HepG2 (cell line): ENCODE measurements at places on chromosomes 3 and 15.

DNA sequence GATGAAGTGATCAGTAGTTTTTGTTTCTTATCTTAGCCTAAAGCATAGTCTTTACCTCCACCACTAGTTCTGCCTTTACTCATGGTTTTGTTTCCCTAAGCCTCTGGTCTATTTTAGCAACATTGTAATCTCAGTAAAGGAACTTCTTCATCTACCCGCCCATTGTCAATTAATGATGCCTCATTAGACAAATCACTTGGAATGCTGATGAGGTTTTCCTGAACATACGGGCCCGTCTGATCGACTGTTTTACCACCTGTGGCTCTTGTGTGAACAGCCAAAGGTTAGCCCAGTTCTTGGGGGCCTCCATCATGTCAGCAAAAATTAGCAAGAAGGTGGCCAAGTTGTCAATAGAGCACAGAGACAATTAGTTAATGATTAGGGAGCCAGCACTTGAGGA, 470.1 kb upstream of the ARRDC4 start:
- H3K27ac ChIP-seq, result no peak overlapping the region
- no peak overlapping the region for H3K4me3 ChIP-seq
- no peaks in the 10 kb centered on the region for H3K36me3 ChIP-seq
- no peak for DNase-seq
- H3K4me1 ChIP-seq, result no peaks in the 10 kb centered on the region
- no peaks in the 10 kb centered on the region for H3K27me3 ChIP-seq

DNA sequence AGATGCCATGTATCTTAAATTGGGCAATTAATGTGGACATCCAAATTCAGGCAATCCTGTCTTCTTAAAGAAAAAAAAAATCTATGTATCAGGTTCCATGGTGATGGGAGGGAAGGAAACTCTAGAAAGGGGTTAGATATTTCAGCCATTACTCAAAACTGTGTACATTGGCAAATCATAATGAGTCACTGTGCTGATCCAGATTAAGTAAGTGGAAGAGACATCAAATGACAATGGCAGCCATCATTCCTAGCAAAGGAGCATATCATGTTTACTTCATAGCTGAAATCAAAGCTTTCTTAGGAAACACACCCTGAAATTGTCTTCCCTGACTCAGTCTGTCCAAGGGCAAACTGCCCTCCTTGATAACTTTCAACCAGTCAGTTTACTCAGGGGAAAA, 713.3 kb upstream of the GBE1 start:
- no peaks in the 10 kb centered on the region for H3K4me1 ChIP-seq
- H3K36me3 ChIP-seq, result no peaks in the 10 kb centered on the region
- no peaks in the 10 kb centered on the region for H3K27me3 ChIP-seq
- DNase-seq, result no peak

GRCh38 chr15:37015035-37015434, 85.3 kb downstream of the MEIS2 start:
- no peaks in the 10 kb centered on the region; the same call in 1 of the 2 replicates for H3K27me3 ChIP-seq
- peaks cover 28% of the 10 kb centered on the region for H3K4me1 ChIP-seq
- H3K27ac ChIP-seq, result no peak overlapping the region

DNA sequence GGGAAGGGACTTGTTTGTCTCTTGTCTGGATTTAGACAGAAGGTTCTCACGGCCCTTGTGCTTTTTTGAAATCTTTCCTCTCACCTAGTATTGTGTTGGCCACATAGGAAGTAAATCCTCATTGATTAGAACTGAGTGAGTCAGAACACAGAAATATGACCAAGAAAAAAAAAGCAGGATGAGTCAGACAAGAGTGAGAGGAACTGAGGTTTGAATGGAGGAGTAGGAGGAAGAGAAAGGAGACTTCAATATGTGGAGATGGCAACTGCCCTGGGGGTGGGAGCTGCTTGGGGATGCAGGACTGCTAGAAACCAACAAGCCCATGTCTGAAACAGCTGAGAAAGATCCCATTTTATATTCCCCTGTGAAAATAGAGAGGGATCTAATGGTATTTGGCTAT, 194.1 kb upstream of the ZBTB20 start:
- no peaks in the 10 kb centered on the region; the same call in 1 of the 2 replicates for H3K27me3 ChIP-seq
- no peak overlapping the region for H3K4me3 ChIP-seq
- DNase-seq, result no peak
- no peak overlapping the region for H3K27ac ChIP-seq
- no peaks in the 10 kb centered on the region for H3K36me3 ChIP-seq

DNA sequence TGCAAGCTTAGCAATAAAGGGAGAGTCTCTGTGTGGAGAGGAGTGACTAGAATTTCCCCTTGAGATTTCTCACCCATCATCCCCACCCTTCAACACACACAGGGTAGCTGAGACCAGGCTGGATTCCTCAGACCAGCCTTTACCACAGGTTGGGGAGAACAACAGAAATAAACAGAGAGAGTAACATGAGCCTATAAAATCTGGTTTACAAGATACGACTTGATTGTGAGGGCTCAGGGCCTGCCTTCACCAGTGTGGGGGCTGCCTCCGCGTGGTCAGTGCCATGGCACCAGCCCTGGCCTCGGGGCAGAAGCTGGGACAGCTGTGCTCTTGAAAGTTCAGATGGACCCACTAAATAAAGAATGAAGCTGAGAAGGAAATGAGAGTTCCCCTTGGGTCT, 14.6 kb upstream of the MAGEF1 start:
- H3K4me3 ChIP-seq, result no peak overlapping the region
- no peak for DNase-seq
- no peaks in the 10 kb centered on the region; the same call in 1 of the 2 replicates for H3K27me3 ChIP-seq
- H3K36me3 ChIP-seq, result no peaks in the 10 kb centered on the region
- H3K27ac ChIP-seq, result no peak overlapping the region

- no peaks in the 10 kb centered on the region for H3K36me3 ChIP-seq
- H3K4me1 ChIP-seq, result peaks cover 28% of the 10 kb centered on the region
- H3K4me3 ChIP-seq, result no peak overlapping the region
- no peak for DNase-seq
- H3K27me3 ChIP-seq, result no peaks in the 10 kb centered on the region
Observed at GRCh38 chr15:45326741-45327140, 51.6 kb downstream of the GATM start.

DNA sequence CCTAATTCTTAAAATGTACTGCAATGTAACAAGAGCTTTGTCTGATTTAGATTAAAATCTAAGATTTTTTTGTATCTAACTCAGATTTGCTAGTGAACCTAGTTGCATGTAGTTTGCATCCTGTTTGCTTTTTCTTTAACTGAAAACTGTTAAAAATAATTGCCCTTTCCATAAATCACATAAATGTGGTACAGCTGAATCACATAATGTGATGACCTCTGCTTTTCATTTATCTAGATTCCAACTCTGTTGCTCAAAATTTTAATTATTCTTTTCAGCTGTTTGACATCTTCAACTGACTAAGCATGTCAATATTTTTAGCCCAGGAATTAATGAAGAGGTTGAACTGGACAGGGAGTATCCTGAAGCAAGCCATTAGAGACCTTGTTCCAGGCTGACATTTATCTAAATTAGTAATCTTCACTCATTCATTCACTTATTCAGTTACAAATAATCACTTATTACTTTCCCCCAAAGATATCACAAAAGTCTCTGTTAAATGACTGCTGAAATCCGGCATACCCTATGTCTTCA, 101.9 kb upstream of the PLXND1 start:
- H3K4me3 ChIP-seq, result no peak overlapping the region
- H3K36me3 ChIP-seq, result no peaks in the 10 kb centered on the region
- H3K27me3 ChIP-seq, result no peaks in the 10 kb centered on the region
